ENCODE measurements at places on chromosomes 2 and 18.

- no peak for DNase-seq
Measured at GRCh38 chr18:26874283-26874682, 8.8 kb upstream of the AQP4 start.

GRCh38 chr18:63697097-63697660 is 5.6 kb upstream of the SERPINB11 start:
- DNase-seq = no peak

DNA sequence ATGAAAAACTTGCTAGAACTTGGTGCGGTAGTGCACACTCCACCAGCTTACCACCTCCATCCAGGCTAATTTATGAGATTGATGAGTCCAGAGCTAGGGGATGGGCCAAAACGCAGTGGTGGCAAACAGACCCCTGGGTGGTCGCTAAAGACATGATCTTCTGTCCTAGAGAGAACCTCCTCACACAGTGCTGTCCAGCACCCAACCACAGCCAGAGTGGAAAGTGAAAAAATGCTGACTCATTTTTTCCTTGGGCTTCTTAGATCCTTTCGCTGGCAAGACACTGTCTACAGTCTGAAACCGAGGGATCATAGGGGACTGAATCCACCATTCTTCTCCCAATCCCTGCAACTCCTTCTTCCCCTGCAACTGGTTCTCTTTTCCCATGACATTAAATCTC is 4.1 kb downstream of the ANTXR1 start:
- DNase-seq = no peak

GRCh38 chr2:30248791-30249190 is 17.5 kb downstream of the LBH start:
- no peak for DNase-seq

GRCh38 chr18:74259347-74259746 is 32.4 kb downstream of the CYB5A start:
- DNase-seq = no peak

GRCh38 chr2:188028739-188029138 is 262.9 kb upstream of the GULP1 start:
- no peak for DNase-seq

- no peak for DNase-seq
Measured at GRCh38 chr2:102238039-102238756, 51.4 kb downstream of the IL1RL2 start.

- DNase-seq = no peak
Measured at GRCh38 chr2:25082002-25082622, 40.2 kb downstream of the EFR3B start.

DNA sequence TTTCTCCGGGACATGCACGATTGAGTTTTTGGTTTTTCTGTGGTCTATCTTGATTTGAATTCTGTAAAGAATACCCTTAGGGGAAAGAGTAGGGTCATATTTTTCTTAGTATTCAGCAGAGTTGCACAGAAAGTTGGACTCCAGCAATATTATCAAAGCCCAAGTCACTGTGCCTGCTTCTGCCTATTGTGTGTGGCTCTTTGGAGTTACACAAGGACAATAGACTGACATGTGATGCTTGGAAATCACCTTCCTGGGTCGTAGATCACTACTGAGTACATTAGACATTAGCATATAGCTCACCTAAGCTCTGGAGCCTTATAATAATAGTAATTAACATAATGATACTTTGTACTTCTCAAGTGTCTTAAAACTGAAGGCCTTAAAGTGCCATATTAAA is 238.8 kb upstream of the FOSL2 start:
- DNase-seq = no peak

- DNase-seq = no peak
Measured at GRCh38 chr18:31750273-31750672, 10.4 kb downstream of the SLC25A52 start.

GRCh38 chr2:196566961-196567666 is 72.4 kb upstream of the CCDC150 start:
- no peak for DNase-seq

DNA sequence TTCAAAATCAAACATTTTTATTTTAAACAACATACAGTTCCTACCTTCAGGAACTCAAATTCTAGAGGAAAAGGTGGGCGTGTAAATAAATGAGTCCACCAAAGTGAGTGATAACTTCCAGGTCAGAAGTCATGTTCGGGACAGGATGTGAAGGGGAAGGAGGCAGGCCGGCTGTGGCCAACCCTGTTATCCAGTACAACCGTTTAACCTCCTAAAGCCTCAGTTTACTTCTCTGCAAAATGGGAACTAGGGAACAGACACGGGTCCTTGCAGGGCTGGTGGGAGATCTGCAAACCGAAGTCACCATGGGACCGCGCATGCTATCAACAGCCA is 373 bp downstream of the EIPR1 start:
- DNase-seq = no peak

DNA sequence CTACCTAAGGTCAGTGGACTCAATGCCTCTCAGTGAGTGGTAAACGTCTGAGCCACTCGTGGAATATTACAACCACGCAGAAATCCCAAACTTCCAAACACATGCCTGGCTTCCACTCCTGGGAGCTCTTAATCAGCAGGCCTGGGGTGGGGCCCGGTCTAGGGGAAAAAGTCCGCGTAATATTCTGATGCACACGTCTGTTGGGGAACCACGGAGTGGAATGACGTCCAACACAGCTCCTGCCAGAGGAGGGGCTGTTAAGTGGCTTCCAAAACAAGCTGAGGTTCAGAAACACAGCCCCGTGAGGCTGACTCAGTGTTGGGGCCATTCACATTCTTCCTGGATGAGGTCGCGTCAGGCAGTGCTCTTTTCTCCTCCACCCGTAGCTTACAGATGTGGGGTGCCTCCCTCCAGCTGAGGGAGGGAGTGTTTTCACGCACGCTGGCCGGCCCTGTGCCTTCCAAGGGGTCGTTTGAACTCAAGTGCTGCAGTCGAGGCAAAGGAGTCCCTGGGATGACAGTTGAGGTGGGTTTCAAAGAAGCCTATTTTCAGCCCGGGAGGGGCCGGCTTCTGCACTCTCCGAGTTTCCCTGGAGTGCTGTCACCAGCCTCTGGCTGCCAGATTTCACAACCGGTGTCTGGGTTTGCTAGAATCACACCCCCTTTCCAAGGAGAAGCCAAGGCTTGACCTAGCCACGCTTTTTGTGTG is 73.1 kb downstream of the ACKR3 start:
- DNase-seq = no peak

DNA sequence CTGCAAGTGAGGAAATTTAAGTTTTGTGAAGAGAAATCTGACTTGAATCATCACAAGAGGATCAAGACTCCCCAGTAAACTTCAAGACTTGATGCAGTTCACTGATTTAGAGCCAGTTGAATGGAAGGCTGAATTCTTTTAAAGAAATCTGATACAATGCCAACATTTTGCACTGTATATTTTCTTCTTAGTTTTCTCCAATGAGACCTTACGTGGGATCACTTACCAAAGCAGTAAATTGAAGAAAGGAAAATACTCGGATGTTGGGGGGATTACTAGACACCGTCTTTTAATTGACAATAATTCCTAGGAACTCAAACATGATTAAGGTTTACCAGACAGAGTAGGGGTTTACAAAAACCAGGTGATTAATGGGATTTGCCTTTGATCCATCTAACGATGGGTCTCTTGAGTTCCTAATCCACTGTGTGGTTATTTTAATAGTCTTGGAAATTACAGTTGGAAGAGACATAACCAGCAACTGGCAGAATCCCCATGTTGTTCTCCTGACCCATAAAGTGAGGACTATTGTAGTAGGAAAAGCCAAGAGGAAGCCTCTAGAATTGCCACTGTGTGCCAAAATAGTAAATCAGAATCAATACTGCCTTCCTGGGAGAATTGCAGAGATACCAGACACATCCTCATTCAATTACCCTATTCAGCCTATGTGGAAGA is 354.5 kb downstream of the PID1 start:
- DNase-seq = no peak

DNA sequence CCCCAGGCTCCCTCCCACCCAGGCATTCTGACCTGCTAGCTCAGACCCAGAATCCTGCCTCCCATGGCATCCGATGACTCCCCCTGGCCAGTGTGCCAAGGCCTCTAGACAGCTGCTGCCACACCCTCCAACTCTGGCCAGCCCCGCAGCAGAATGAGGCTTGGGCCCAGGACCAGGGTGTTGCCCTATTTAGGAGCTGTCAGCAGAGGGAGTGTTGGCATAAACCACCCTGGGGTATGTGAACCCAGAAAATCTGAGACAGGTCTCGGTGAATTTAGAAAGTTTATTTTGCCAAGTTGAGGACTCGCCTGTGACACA is 134.3 kb downstream of the KLHL29 start:
- DNase-seq = no peak

DNA sequence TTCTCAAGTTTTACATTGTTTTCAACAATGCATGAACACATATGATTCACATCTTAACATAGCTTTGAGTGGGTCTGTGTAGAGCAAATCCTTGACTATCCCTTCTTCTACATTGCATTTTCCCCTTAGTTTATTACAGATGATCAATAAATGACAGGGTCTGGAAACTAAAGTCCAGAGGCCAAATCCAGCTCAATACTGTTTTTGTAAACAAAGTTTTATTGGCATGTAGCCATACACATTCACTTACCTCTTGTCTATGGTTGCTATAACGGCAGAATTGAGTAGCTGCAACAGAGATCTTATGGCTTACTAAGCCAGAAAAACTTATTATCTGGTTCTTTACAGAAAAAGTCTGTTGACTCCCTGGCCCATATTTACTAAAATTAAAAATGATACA is 12.8 kb downstream of the FANCL start:
- DNase-seq = no peak

DNA sequence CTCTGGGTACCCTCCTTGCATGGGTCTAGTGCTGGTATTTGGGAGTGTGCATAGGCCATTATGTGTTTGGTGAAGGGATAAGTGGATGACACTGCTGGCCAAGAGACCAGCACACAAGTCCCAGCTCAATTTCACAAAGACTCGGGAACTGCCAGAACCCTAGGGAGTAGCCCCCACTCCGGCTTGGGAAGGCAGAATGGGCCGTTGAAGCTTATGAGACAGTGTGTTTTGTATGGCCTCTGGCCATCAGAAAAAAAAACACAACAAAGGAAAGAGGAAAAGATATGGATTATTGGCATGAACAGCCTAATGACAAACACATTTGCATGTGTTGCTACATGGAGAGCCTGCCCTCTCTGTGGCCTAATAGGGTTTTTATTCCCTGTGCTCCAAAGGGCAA is 144.2 kb downstream of the TTC32 start:
- DNase-seq = no peak

DNA sequence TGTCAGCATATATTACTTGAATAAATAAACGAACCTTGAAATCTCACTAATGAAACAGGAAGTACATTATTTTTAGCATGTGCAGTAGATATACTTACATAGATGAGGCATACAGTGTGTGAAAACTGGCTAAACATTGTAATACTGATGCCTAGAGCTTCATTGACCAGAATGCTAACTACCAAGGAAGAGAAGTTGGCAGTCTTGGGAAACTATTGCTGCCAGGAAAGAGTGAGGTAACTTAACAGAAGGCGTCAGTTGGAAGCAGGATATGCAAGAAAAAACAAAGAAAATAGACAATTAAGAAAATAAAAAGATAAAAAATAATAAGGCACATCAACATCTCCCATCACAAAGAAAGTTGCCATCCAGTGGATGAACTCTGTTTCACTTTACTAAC is 963.0 kb downstream of the TDRD15 start:
- no peak for DNase-seq

- DNase-seq = no peak
Measured at GRCh38 chr2:98545591-98545990, 62.7 kb downstream of the COA5 start.

- DNase-seq = no peak
Measured at GRCh38 chr2:20213651-20214565, 11.0 kb downstream of the SDC1 start.

DNA sequence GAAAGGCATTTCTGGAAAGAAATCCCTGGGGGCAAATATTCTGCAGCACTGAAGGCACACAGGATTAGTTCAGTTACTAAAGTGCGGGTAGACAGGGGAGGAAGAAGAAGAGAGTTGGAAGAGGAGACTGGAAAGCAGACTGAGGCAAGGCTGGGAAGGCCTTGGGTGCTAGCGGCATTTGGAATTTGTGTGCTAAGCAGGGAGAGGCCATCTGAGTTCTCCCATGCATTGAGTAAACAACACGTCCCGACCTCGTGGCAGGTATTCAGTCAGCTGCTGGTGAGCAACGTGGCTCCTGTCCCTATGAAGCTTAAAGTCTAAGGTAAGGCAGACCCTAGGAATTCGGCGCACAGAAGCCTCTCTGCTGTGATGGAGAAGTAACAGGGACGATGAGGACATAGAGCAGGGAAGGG is 30.7 kb downstream of the ATP8B1 start:
- DNase-seq = no peak

DNA sequence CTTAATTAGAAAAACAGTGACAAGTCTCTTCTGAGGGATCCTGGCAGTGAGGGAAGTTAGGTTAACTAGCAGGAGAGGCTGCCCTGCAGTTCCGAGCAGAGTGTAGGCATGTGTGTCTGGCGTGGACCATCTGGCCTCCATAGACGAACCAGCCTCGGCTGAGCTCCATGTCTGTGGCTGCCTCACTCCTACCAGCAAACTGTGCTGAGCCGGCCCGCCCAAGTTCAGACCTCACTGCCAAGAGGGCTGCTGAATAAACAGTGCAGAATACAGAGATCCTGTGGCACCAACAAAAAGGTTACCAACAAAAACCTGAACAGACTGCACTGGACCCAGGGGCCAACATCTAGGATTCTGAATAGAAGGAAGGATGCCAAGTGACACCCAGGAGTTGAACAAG is 27.3 kb downstream of the INO80C start:
- DNase-seq = no peak

- no peak for DNase-seq
Measured at GRCh38 chr2:118056165-118056534, 32.1 kb upstream of the INSIG2 start.

DNA sequence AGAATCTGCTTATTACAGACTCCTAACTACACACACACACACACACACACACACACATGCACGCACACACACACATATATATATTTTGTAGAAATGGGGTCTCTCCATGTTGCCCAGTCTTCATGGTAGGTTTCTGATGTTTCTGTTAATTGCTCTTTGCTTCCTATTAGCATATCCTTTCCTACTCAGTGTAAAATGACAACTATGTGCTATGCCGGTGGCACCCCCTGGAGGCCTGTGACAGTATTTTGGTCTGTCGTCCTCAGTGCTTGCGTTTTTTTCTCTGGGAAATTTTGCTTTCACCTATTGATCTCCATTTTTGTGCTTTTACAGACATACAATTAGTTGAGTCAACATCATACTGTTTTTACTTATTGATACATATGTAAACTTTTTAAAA is 322.1 kb downstream of the LRRTM1 start:
- no peak for DNase-seq

GRCh38 chr2:86020984-86021383 is 84.7 kb downstream of the POLR1A start:
- no peak for DNase-seq

GRCh38 chr2:4122726-4123125 is 419.4 kb downstream of the DCDC2C start:
- no peak for DNase-seq

DNA sequence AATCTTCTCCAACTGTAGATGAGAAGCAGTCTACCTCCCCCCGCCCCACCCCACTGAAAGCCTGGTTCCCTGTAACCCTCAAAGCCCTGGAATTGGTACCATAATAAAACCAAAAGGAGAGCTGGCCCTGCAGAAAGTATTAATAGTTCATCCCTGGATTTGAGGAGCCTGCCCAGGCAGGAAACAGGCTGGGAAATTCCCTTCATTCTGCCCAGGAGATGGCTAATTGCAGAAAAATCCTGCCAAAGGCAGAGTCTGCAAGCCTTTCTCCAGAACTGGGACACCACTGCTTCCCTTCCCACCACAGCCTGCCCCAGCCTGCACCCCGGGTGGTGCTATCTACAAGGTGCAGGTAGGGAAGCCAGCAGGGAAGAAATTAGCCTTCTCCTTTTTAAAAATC is 16.3 kb downstream of the GKN2 start:
- no peak for DNase-seq

- DNase-seq = no peak
Measured at GRCh38 chr2:181861379-181861778, 30.2 kb upstream of the ITPRID2 start.

All from iPS DF 6.9 (cell line).